Endodermal cell (in vitro differentiated cells): ENCODE measurements at places on chromosomes 7 and 10. TPM values are rescaled to one million over a fixed set of nuclear protein-coding genes. Genes with fewer than 3 reads are reported as not detected.

DNA sequence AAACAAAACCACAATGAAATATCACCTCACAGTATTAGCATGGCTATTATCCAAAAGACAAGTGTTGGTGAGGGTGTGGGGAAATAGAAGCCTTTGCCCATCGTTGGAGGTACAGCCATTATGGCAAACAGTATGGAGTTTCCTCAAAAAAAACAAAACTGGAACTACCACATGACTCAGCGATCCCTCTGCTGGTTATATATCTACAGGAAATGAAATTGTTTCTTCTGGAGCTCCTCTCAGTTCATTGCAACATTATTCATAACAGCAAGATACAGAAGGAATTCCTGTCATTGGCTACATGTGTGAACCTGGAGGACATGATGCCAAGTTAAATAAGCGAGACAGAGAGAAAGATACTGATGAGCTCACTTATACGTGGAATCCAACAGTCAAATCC is 2.4 kb upstream of the UBE3C start:
- no peak for DNase-seq

- no peak for DNase-seq
Observed at GRCh38 chr10:110790913-110791506, 80.7 kb upstream of the PDCD4 start.

DNA sequence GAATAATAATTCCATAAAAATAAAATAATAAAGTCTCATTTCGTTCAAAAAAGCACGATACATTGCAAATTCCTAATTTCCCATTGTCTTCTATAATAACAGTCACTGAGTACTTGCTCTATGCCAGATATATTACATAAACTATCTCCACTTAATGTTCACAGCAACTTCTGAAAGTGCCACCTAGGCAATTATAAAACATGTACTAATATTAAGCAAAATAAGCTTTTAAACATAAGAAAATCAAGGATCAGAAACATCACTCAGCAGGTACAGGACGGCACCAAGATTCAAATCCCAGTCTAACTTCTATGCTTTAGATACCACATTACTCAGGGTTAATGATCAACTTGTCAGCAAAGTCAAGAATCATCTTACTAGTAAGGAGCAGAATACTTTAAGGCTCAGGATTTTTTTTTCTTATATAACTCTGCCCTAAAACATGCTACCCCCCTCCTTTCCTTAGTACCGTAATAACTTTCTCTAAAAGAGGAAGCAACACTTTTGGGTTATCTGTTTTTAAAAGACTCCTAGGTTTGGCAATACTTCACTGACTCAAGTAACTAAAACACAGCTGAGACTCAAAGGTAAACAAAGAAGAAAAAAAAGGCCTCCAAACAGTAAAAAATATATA is 51.3 kb downstream of the USP6NL start:
- DNase-seq: no peak

DNA sequence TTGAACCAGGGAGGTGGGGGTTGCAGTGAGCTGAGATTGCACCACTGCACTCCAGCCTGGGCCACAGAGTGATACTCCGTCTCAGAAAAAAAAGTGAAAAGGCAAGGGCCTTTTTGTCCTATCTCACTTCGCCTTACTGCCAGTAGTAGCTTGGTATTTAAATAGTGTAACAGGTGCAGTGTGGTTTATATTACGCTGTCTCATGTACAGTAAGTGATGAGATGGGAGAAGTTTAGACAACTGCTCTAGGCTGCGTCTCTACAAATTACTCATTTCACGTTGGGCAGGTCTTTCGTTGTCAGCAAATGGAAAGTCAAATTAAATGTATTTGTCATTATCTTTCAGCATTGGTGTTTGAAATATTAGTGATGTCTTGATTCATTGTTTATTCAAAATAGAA is 15.5 kb upstream of the PFKFB3 start:
- no peak for DNase-seq

- no peak for DNase-seq
Observed at GRCh38 chr10:8416192-8416701, 361.8 kb downstream of the GATA3 start.

- DNase-seq: no peak
Observed at GRCh38 chr7:129367349-129367699, 66.9 kb upstream of the STRIP2 start.

AKR1C4 gene
- total RNA-seq: not detected in 2 replicates
